Activated CD4-positive, alpha-beta T cell treated with anti-CD3 and anti-CD28 coated beads for 1 hour (primary cell): ENCODE measurements at places on chromosomes 4 and X.
A peak's percentile ranks its signal among the peaks of the same experiment; 100 is the strongest.

DNA sequence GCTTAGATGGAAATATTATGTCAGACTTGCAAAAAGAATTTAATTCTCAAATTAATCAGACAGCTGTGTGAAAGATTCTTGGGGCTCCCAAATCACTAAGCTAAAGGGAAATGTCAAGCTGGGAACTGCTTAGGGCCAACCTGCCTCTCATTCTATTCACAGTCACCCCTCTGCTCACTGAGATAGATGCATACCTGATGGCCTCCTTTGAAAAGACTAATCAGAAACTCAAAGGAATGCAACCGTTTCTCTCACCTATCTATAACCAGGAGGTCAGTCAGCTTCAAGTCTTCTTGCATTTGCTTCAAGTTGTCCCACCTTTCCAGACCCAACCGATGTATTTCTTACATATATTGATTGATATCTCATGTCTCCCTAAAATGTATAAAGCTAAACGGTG is 882.7 kb downstream of the CENPC start:
- DNase-seq = no peak

DNA sequence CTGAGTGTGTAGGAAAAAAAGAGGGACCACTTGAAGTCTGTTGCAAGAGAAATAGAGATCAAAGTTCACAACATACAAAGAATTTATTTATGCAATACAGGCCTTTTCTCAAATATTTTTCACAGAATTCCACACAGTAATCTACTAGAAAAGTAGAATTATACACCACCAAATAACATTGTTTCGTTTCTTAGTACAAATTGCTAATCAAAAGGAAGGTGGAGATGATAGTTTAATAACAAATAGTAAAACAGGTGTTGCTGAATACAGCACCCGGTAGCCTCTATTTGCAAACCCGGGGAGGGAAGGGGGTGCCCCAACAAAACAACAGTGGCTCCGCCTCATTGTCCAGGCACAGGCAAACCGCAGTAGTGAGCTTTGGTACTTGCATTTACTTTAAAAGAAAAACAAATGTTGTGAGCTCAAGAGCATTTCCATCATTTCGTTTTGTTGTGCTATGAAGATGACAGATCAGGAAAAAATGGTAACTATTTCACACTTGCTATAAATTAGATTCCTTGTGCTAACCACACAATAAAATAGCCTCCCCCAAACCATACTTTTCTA is 186.4 kb downstream of the DCLK2 start:
- DNase-seq = no peak

DNA sequence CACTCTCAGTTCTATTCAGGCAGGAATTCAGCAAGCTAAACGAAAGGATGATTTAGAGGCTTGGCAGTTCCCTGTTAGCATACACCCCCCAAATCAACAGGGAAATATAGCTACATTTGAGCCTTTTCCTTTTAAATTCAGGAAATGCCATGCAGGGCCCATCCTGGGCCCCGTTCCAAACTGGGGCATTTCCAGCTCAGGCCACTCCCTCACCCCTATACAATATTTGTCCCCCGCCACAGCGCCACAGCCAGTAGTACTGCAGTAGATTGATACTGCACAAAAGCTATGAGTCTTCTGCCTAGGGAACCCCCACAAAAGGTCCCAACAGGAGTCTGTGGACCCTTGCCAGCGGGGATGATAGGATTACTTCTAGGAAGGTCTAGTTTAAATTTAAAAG is 102.0 kb upstream of the MAPK10 start:
- DNase-seq = no peak

DNA sequence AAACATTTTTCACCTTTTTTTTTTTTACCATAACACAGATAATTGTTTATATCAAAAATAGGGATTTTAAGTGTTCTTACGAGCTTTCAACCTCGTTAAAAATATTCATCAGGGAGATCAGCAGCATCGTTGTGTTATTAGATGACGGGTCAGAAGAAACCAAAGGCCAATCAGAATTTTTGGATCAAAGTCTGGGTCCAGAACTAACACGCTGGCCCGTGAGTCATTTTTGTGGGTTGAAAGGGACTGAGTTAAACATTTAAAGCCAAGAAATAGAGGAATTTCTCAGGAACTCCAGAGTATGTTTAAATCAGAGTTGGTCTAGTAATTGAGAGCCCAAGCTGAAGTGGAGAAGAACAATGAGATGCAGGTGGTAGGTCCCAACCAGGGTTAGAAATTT is 170.8 kb downstream of the TLL1 start:
- no peak for DNase-seq

DNA sequence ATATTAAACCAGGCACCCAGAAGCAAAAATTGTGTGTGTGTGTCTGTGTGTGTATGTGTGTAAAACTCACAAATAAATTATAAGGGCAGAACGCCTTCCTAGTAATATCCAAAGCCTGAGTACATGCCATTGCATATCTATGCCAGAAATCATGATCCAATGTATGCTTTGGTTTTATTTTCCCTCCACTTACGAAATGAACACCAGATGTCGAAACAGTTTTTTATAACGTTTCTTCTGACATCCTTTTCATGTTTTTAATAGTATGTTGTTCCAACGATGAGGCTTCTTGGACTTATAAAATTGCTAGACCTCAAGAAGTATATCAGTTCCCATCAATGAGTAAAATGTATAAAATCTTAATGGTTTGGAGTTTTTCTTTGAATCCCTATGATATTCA is 55.4 kb downstream of the KCNIP4 start:
- DNase-seq = no peak

GRCh38 chr4:38310446-38311043 is 350.3 kb downstream of the PTTG2 start:
- peak; percentile 41 for DNase-seq

DNA sequence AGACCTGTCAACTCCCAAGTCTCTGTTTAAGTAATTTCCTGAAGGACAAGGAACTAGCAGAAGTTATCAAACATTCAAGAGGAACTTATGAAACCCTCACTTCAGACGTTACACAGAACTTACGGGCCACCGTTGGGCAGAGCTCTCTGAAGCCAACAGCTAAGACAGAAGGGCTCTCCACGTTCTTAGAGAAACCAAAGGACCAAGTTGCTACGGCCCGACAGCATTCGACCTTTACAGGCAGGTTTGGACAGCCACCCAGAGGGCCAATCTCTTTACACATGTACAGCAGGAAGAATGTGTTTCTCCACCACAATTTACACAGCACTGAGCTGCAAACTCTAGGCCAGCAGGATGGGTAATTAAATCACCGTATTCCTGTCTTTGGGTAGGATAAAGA is 705.1 kb upstream of the GRID2 start:
- no peak for DNase-seq

- DNase-seq = no peak
These were observed 66.4 kb upstream of the MAOA start for GRCh38 chrX:43589735-43590134.

GRCh38 chrX:113522814-113523213 is 682.2 kb upstream of the AMOT start:
- DNase-seq = no peak

DNA sequence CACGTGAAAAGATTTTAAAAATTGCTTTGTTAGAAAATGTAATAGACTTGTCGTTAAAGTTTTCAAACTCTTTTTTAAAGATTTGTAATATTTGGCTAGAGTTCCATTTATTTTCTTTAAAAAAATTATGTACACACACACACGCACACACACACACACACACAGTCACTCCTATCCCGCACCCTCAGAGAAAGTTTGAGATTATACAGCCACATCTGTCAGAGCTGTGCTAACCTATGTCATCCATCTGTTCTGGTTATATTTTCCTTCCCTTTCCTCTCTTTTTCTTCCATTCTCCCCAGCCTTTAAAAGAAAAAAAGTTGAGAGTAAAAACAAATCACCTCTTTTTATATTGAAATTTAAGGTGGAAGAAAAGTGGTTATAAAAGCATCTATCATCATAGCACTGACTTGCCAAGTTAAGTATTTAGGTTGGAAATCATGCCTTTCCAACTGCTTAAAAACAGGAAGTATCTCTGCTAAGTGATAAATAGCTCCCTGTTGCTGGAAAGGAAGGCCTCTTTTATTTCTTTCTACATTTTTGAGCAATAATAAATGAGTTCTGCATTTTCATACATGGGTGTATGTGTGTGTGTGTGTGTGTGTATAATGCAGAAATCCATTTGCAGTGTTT is 163.3 kb upstream of the SPRY1 start:
- DNase-seq = no peak
